ENCODE measurements at places on chromosomes 16 and 17.

GRCh38 chr17:17900615-17901520 lies 64.1 kb upstream of the SREBF1 start:
- no peak for DNase-seq

- DNase-seq: no peak
Observed at GRCh38 chr17:36877771-36878170, 59.5 kb upstream of the LHX1 start.

- DNase-seq: no peak
Observed at GRCh38 chr16:9322769-9323168, 231.3 kb downstream of the HAPSTR1 start.

GRCh38 chr16:86709902-86710601 lies 131.7 kb downstream of the FOXL1 start:
- no peak for DNase-seq

All from stimulated activated CD8-positive, alpha-beta memory T cell treated with anti-CD3 and anti-CD28 coated beads, Interleukin-15, amount 100 ng/mL, for 4 hours (primary cell).